ENCODE measurements at places on chromosomes 5 and 9. TPM values are rescaled to one million over a fixed set of nuclear protein-coding genes. Genes with fewer than 3 reads are reported as not detected.

DNA sequence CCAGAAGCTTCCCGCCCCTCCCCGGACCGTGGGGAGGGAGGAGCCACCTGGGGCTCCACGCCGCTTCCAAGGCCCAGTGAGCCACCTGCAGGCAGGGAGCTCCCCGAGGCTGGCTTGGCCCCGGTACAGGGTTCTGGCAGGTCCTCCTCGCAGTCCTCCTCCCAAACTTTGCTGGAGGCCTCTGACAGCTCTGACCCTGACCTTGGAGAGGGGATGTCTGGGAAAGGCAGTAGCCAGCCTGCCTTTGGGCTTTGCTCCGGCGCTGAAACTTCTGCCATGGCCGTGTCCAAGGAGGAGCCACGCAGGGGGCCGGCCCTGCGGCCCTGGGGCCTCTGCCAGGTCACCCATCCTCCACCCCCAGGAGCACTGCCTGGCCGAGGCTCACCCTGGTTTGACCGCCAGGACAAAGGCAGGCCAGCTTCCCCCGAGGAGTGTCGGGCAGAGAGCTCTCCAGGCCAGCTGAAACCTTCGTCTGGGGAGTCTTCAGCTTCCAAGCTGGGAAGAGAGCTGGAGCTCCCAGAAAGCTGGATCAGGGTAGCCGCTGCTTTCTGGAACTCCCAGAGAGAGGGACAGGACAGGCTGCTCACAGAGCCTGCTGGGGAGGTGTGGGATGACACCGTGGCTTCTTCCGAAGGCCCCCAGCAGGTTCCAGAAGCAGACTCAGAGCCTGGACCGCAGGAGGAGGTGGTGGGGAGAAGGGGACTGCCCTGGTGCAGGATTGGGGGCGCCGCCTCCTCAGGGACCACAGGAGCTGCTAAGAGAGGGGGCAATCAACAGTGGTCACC is 9.0 kb upstream of the QSOX2 start:
- peak; percentile 35 for DNase-seq

- no peak for DNase-seq
Measured at GRCh38 chr5:173845321-173845720, 42.8 kb upstream of the CPEB4 start.

- no peak for DNase-seq
Measured at GRCh38 chr5:71974165-71974564, 133.1 kb upstream of the MAP1B start.

GRCh38 chr9:79756414-79756813 is 184.6 kb downstream of the TLE4 start:
- no peak for DNase-seq

GRCh38 chr9:22401671-22402070 is 45.0 kb upstream of the DMRTA1 start:
- peak; percentile 12 for DNase-seq

DNA sequence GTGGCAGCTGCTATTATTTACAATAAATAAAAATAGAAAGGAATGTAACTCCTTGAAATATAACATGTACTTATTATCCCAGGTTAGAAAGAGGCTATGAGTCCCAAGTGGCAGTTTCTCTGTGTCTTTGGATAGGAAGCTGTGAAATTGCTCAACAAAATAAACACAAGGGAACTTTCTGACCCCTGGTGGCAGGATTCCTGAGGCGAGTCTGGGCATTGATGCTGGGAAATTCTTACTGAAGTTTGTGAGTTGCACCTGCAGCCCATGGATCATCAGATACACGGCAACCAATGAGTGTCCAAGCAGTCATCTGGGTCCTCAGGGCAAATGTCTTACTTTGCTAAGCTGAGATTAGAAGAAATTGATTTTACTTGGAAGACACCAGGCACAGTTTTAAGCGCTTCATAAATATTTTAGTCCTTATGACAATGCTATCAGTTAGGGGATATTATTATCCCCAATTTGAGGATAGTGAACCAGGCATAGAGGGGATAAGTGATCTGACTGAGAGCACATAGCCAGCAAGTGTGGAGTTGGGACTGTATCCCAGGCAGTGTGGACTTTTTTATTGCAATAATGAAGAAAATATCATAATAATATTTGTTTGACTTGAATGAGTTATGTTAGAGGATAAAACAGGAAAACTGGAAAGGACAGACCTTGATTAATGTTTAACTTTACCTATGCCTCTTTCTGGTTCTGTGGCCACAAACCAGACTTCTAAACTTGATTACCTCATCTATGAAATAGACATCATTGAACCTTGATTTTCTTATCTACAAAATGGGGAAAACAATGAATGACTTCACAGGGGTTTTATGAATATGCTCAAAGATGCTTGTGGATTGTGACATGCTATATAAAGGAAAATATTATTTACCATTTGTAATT is 265.5 kb upstream of the ADAMTSL1 start:
- DNase-seq = peak; percentile 42

GRCh38 chr9:128903871-128904620 is 16.7 kb upstream of the PHYHD1 start:
- no peak for DNase-seq

DNA sequence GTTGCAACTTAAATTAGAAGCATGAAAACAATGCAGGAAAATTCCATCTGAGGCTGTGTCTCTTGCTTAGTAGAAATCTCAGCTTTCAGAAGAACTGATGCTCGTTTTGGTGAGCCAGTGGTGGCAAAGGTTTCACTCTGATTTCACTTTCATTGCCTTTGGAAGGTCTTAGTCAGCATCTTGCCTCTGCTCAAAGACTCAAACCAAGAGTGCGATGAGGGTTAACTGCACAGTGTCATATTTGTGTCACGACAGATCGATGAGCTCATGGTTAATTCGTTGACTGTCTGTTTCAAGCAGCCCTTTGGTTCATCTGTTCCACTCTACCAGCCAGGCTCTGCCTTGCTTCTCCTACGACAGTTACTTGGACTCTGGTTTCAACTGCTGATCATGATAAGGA is 331.3 kb upstream of the KIF2A start:
- DNase-seq = no peak

DNA sequence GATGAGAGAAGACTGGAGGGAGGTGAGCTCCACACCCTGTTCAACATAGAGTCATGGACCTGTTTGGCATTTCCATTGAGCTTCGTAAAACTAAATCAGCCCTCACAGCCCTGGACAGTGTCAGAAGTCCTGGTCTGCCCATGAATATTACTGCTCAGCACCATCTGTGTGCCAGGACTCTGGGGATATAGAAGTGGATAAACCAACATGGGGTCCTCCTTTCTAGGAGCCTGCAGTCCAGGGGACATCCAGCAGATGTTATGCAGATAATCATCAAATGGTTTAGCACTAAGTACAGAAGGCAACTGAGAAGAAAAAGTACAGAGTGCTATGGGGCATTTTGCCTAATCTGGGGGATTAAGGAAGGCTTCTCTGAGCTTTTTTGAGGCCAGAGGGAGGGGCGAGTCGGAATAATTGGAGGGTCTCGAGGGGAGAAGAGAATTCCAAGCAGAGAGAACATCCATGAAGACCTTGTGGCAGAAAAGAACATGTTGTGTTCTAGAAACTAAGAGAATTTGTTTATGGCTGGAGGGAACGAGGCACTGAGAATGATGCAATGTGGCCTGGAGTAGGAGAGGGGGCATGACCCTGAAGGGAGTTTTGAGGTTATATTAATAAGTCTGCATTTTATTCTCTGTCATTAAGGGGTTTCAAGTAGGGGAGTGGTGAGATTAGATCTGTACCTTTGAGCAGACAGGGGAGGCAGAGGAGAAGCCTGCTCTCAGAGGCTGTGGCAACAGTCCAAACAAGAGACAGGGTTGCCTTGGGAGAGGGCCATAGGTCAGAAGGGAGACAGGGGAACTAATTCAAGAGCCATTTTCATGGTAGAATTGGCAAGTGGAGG is 63.5 kb upstream of the SLC2A8 start:
- no peak for DNase-seq

DNA sequence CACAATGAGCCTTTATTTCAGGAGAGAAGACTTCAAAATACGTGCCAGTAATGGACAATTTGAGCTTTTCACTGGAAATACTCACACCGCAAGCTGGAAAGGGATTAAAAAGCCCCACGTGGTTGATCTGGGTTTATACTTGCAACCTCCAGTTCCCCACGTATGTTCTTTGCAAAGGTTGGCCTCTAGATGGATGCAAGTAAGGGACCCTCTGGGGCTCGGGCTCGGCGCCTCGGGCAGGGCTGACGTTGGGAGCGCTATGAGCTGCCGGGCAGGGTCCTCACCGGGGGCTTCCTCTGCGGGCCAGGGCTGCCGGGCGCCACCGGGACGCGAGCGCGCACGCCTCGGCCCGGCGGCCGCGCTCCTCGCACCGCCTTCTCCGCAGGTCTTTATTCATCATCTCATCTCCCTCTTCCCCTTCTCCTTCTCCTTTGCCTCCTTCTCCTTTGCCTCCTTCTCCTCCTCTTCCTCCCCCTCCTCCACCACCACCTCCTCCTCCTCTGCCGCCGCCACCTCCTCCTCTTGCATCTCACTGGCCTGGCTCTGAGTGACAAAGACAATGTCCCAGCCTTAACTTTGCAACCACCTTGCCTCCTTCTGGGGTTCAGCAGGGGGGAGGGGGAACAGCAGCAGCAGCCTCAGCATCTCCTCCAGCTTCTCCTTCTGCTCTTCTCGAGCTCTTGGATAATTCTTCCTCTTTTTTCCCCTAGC is 701 bp upstream of the ZNF462 start:
- peak; percentile 46 for DNase-seq

DNA sequence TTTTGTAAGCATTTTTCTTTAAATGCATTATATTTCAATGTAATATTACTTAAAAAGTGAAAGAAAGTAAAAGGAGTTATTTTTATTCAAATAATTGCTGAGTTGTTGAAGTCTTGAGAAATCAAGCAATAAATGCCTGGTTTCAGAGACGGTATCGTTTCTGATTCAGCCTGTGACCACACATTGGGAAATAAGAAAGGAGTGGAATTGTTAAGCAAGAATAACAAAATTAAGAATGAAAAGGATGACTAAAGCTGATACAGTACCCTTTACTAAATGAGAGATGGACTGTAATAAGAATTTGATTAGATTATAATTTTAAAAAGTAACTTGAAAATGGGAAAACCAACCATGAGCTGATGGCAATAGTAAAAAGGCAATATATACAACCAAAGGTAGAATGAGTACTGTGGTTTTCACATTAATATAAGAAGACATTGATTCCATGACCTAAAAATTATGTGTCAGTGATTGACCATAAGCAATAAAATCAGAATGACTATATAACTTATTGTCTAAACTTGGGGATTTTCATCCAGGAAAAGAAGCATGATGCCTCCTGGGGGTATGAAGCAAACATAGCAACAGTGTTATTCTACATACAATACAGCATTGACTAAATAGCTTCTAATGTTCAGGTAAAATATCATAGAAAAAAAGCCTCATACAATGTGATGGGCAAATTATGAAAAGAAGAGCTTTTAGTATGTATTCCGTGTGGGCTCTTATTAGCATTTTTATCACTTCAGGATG is 101.9 kb upstream of the PRDM9 start:
- DNase-seq = no peak

DNA sequence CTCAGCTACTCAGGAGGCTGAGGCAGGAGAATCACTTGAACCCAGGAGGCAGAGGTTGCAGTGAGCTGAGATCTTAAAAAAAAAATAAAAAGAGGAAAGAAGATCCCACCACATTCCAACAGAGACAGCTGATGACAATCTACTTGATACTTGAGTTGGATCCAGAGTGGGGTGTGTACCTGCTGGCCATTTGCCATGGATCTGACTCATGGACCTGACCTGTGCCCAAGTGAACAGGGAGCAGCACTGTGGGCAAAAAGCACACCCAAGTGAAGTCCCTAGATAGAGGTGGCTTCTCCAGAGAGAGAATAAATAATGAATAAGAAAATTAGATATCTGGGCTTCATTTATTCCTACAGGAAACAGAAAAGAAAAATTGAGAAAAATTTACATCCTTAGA is 81.2 kb upstream of the MIER3 start:
- no peak for DNase-seq

- DNase-seq = no peak
Measured at GRCh38 chr5:123561230-123561629, 49.3 kb downstream of the CSNK1G3 start.

DNA sequence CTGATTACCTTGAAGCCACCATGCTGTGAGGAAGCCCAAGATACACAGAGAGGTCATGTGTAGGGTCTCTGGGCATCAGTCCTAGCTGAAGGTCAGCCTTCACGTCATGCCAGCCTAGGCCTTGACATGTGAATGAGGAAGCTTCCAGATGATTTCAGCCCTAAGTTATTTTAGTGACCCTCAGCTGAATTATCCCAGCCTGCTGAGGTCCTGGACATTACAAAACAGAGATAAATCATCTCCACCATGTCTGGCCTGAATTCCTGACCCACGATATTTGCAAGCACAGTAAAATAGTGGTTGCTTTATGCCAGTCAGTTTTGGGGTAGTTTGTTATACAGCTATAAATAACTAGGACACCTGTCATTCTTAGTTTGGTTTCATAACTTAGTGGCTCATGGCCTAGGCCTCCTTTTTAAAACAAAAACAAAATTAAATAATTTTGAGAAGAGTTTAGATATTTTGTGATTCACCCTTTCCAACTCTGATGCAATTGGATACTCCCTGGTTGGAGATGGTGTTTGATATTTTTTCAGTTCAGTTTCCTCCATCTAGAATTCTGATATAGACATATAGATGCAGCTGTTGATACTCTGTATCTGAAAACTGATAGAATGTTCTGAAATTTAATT is 571.3 kb upstream of the CLINT1 start:
- peak; percentile 8 for DNase-seq

Gene GARNL3
- total RNA-seq = 2.5 TPM

Gene TEX48
- not detected for total RNA-seq

Gene PPP3R2
- total RNA-seq = not detected

Gene ARID3C
- total RNA-seq = 0.74 TPM

Gene CEL
- 0.27 TPM for total RNA-seq

Gene CDK7
- 50.8 TPM for total RNA-seq

Gene STING1
- 42.1 TPM for total RNA-seq

Gene ODF2
- total RNA-seq = 10.5 TPM

Gene SLC27A6
- total RNA-seq = not detected

Gene KCNV2
- not detected for total RNA-seq

Gene ABCA2
- 21.0 TPM for total RNA-seq

Measured in fibroblast of the aortic adventitia (primary cell).